ENCODE measurements at places on chromosomes 16 and 17. TPM values are rescaled to one million over a fixed set of nuclear protein-coding genes. Genes with fewer than 3 reads are reported as not detected.

KRT23 gene
- 0.41 TPM for total RNA-seq

KRTAP2-2 gene
- total RNA-seq, result not detected

CBX4 gene
- total RNA-seq, result 18.3 TPM

PLA2G15 gene
- 18.3 TPM for total RNA-seq

MAP1LC3B gene
- total RNA-seq, result 24.5 TPM

CLTC gene
- total RNA-seq, result 308 TPM

ABCC6 gene
- total RNA-seq, result 0.41 TPM

EVPLL gene
- not detected for total RNA-seq

TBC1D3I gene
- under 0.01 TPM for total RNA-seq

TEKT1 gene
- 0.41 TPM for total RNA-seq

INCA1 gene
- total RNA-seq, result not detected

NPIPA8 gene
- total RNA-seq, result 4.9 TPM

ZDHHC1 gene
- total RNA-seq, result 1.2 TPM

VAMP2 gene
- 23.6 TPM for total RNA-seq

TBL3 gene
- total RNA-seq, result 11.0 TPM

ADGRG3 gene
- total RNA-seq, result not detected
